ENCODE measurements at places on chromosomes 11 and 22.

- DNase-seq = no peak
Observed at GRCh38 chr11:86570451-86570850, 102.0 kb downstream of the ME3 start.

GRCh38 chr22:50568626-50569025 lies 5.9 kb upstream of the SYCE3 start:
- DNase-seq = no peak

- no peak for DNase-seq
Observed at GRCh38 chr22:38257650-38258250, 15.1 kb downstream of the TMEM184B start.

DNA sequence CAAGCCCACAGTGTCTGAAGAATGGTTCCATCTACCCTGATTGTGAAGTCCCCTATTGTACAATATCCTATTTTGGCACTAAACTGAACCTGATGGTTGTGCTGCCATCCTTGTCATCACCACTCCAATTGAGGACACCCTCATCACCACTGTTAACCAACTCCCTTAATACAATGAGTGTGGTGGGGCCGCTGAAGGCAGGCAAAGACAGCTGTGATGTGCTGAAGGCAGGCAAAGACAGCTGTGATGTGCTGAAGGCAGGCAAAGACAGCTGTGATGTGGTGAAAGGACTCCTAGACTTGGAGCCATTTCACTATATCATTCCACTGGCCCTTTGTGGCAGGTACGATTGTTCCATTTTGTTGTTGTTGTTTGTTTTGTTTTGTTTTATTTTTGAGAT lies 481.6 kb downstream of the SOX6 start:
- DNase-seq = no peak

DNA sequence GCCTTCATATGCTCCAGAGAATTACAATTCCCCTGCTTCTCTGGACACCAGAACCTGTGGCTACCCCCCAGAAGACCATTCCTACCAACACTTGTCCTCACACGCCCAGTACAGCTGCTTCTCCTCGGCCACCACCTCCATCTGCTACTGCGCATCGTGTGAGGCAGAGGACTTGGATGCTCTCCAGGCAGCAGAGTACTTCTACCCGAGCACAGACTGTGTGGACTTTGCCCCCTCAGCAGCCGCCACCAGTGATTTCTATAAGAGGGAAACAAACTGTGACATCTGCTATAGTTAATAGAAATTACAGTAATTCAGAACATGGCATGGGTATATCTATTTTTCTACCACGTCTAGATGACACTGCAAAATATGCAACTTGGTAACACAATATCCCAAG lies 9.8 kb downstream of the POU2AF3 start:
- no peak for DNase-seq

GRCh38 chr11:99565333-99565732 lies 544.6 kb downstream of the CNTN5 start:
- no peak for DNase-seq

- no peak for DNase-seq
Observed at GRCh38 chr11:47714554-47715081, 551 bp downstream of the AGBL2 start.

DNA sequence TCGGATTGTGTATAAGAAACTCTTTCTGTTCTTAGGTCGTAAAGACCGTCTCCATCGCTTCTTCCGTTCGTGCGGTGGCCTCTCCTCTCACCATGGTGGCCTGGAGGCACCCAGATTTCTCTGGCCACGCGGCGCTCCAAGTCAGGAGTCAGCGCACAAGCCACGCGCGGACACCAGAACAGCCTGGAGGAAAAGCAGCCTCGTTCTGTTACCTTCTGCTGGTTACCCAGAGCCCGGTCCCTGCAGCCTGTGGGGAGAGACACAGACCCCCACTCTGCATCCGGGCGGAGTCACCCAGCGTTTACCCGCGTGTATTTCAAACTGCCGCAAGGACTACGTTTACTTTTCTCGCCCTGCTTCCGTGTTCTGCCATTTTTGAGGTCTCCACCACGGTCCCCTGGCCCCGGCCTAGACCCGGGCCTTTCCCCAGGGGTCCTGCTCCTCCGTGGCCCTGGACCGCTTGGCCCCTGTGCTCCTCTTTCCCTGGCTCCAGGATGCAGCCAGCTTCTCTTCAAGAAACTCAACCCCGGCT lies 776.1 kb downstream of the BRD1 start:
- no peak for DNase-seq

DNA sequence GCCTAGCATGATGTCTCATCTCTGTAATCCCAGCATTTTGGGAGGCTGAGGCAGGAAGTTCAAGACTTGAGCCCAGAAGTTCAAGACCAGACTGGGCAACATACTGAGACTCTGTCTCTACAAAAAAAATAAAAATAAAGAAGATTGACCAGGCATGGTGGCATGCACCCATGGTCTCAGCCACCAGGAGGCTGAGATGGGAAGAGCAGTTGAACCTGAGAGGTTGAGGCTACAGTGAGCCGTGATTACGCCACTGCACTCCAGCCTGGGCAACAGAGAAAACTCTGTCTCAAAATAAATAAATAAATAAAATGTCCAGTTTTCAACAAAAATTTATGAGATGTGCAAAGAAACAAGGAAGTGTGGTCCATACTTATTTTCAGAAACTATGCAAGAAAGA lies 28.3 kb downstream of the EFCAB6 start:
- no peak for DNase-seq

All from iPS DF 19.7 (cell line).